Renal cortex interstitium (tissue), 15 donors: ENCODE measurements at places on chromosomes 2 and 18. TPM values are rescaled to one million over a fixed set of nuclear protein-coding genes. Genes with fewer than 3 reads are reported as not detected.

Gene SPR
- polyA plus RNA-seq: 10.8 TPM

Gene PAX3
- polyA plus RNA-seq: not detected

Gene TUBA4B
- polyA plus RNA-seq: 0.93 TPM

Gene AQP12A
- not detected for polyA plus RNA-seq

Gene RTP5
- polyA plus RNA-seq: not detected

Gene ALPP
- not detected for polyA plus RNA-seq

Gene DIPK1C
- polyA plus RNA-seq: 0.08 TPM

Gene ASB18
- polyA plus RNA-seq: not detected

Gene ALPI
- 0.07 TPM for polyA plus RNA-seq

Gene LTBP1
- 92.8 TPM for polyA plus RNA-seq

Gene SERPINB13
- not detected for polyA plus RNA-seq

Gene SNTG2
- 3.3 TPM for polyA plus RNA-seq

Gene OTOS
- 0.36 TPM for polyA plus RNA-seq

Gene CHST10
- 22.4 TPM for polyA plus RNA-seq

Gene DYNC1I2
- 206 TPM for polyA plus RNA-seq

Gene PJVK
- 7.1 TPM for polyA plus RNA-seq

Gene SDC1
- 30.0 TPM for polyA plus RNA-seq

Gene NIFK
- 77.9 TPM for polyA plus RNA-seq

Gene CD226
- 3.2 TPM for polyA plus RNA-seq

Gene GALNT13
- polyA plus RNA-seq: 2.7 TPM

Gene AQP12B
- 0.49 TPM for polyA plus RNA-seq

Gene ERFE
- 10.2 TPM for polyA plus RNA-seq

Gene SLC4A3
- 13.7 TPM for polyA plus RNA-seq

Gene REG3A
- not detected for polyA plus RNA-seq

Gene DTYMK
- polyA plus RNA-seq: 35.8 TPM

Gene NT5DC4
- 1.4 TPM for polyA plus RNA-seq
